RWPE2 (cell line): ENCODE measurements at places on chromosomes 2 and 18.

DNA sequence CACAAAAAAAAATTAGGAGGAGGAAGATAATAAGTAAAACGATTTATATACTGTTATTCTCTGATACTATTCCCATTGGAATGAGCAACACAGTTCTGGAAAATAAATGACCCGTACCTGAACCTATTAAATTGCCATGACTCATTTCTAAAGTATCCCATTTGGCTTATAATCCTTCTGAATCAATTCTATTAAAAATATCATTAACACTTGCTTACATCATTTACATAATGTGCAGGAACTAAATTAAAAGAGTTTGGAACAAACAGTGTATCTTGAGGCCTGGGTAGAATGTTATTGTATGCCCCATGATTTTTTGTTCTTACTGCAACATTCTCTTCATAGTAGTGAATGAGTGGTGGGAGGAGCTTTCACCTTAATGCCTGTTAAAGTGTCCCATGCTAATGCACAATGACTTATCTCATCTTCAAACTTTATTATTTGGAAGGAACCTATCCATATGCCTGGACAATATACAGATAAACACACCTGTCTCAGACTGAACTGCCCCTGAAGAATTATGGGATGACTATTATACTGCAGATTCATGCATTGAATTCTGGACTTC, 549.9 kb upstream of the ACVR2A start:
- DNase-seq = no peak

DNA sequence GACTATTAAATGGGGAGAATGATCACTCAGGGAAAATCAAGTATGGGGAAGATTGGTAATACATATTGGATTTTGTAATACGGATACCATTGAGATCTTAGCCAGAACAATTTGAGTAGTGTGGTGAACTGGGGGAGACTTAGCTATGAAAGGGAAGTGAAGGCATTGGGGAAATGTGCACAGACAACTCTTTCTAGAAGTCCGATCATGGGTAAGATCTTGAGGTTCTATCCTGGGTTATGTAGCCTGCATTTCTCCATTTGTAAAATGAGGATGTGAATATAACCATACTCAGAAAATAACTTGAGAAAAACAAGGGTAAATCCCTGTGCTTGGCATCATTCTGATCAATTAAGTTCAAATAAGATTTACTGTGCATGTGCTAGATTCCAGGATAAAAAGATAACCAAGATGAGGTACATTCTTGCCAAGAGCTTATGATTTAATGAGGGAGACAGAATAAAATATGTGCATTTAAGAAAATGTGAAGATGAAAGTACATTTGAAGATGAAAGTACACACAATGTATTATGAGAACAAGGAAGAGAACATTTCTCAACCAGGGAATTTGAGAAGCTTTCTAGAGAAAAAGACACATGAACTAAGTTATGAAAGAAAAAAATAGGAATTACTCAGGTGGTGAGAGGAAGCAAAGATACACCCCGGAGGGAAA, 49.5 kb downstream of the SLC40A1 start:
- no peak for DNase-seq

DNA sequence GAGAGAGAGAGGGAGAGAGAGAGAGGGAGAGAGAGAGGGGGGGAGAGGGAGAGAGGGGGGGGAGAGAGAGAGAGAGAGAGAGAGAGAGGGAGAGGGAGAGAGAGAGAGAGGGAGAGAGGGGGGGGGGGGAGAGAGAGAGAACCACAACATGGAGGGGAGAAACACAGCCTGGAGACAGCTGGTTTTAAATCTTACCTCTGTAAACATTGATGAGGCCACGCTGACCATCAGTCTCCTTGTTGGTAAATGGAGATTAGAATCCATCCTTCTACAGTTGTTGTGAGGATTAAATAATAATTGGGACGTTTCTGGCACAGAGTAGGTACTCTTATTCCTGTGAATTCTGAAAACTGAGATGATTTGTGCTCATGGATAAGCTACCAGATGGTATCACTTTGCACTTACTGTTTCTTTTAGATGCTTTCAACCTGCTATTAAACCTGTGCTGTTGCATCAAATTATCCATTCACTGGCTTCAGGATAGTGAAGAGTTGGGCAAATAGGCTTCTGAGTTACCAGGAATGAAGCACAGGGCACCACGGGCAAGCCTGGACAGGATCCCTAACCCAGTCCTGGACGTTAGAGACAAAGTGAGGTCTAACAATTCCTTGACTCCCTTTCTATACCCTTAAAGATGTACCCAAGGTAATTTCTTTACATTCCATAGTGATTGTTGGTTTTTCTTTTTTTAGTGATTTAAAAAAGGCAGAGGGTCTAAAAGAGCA, 318.1 kb downstream of the ZNF521 start:
- no peak for DNase-seq

GRCh38 chr2:113768770-113769169, 12.3 kb upstream of the SLC35F5 start:
- DNase-seq = no peak
